Coronary artery (tissue), 2 donors: ENCODE measurements at places on chromosomes 4 and X.

GRCh38 chrX:47222751-47223350 is 4.4 kb downstream of the CDK16 start:
- DNase-seq: no peak

DNA sequence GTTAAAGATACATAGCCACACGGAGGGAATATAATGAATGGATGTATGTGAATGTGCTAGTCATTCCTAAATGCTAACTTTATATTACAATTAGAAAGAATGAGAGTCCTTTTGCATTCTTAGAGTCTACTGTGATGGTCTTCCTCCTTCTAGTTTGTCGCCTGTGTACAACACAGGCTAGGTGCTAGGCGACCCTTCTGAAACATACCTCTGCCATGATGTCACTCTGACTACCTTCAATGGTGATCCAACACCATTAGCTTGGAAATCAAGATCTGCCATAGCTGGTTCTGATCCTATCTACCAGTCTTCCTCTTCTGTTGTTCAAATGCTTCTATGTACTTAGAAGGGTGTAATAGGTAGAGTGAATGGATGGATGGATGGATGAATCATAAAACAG is 151.2 kb downstream of the MGST2 start:
- DNase-seq: no peak

GRCh38 chr4:2930135-2930757 is 33.0 kb downstream of the NOP14 start:
- DNase-seq: peak; percentile 67

GRCh38 chr4:36290641-36291040 is 9.2 kb downstream of the DTHD1 start:
- no peak for DNase-seq

- DNase-seq: no peak
These were observed 15.7 kb downstream of the LRRC66 start for GRCh38 chr4:52004414-52004813.

GRCh38 chr4:184364100-184364921 is 110.0 kb downstream of the IRF2 start:
- DNase-seq: no peak

DNA sequence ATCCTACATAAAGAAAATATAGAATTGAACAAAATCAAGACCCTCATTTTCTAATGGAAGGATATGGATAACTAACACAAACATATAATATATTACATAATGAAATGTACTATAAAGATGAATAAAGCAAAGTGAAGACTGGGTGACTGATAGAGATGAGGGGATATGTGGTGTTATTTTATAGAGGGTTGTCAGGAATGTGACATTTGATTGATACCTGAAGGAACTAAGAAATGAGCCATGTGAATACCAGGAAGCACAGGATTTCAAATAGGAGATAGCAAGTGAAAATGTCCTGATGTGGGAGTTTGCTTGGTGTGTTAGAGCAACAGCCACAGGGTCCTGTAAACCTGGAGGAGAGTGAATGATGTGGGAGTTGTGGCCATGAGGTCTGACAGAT is 40.1 kb upstream of the GNPDA2 start:
- DNase-seq: no peak

DNA sequence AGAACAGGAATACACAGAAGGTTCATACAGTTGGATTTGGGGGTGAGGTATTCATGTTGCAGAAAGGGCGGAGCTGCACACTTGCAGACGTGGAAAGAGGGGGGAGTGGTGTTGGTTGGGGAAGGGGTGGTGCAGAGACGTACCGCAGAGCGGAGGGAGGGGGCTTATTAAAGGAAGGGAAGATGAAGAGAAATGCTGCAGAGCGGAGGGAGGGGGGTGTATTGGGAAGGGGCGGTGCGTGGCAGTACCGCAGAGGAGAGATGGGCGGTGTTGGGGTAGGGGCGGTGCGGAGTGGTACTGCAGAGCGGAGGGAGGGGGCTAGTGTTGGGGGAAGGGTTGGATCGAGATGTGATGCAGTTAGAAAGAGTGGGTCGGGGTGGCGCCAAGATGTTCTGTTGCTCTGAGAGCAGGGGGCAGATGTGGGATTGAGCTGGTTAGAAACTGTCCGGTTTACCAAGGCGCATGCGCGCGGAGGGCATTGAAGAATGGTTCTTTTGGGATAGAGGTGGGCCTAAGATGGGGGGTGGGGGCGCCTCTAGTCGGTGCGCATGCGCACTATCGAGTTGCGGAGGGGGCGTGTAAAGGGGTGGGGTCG is 900 bp downstream of the TRO start:
- DNase-seq: no peak

GRCh38 chr4:156779042-156779441 is 192.6 kb downstream of the PDGFC start:
- DNase-seq: no peak

DNA sequence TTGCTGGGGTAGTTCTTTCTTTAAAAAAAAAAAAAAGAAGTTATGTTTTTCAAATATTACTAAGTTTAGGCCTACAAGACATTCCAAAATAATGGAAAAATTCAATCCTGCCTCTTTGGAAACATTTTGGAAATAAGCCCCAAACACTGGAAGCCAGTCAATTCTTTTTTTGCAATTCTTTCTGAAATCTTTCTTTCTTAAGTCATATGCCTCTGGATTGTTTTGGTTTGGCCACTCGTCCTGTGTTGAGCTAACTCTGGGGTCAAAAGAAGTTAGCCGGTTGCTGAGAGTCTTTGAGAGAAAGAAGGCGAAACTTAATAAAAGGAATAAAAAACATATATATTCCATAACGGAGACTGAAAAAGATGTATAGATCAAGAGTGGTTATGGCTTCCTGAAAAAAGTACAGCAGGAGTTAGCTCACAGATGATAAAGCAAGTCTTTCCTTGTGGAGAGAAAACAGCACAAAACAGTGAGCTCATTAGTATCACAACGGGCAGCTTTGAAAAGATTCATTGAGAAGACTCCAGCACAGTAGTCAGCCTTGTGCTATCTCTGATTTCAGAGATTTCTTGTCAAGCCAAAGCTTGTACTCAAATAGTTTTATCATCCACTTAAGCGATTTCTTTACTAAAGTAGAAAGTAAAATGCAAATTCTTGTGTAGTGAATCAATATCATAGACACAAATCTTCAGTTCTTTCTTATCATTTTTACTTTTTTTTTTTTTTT is 64.8 kb downstream of the PLS3 start:
- no peak for DNase-seq

- no peak for DNase-seq
These were observed 632 bp downstream of the PLP2 start for GRCh38 chrX:49172280-49172780.

DNA sequence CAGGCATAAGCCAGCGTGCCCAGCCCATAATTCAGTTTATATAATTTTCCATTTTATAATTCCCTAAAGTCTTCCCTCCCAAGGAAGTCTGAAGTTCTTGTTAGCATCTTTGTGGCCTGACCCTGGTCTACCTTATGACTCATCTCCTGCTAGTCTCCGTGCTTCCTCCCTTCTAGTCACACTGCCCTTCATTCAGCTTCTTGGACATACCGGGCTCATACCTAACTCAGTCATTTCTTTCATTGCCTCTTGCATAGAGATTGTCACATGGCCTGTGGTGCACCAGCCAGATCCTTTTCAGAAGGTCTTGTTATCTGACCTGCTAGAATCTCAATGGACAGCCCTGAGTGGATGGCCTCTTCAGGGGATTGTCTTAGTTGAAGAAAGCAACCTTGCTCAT is 22.8 kb upstream of the MAML3 start:
- DNase-seq: no peak

- DNase-seq: no peak
These were observed 1477.7 kb downstream of the RAPGEF2 start for GRCh38 chr4:160580581-160580980.

DNA sequence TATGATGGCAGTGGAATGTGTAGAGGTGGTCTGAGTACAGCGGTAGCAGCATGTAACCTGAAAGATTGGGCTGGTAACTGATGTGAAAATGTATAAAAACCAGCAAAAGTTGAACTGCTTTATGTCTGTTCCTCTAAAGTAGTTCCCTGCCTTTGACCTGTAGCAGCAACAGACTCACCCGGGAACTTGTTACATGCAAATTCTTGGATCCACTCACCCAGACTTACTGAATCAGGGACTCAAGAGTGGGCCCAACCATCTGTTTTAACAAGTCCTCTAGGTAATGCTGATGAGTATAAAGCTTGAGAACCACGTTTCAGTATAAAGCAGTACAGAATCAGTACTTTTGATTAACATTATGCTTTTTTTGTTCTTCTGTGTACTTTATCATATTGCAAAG is 84.7 kb downstream of the RAP1GDS1 start:
- no peak for DNase-seq

DNA sequence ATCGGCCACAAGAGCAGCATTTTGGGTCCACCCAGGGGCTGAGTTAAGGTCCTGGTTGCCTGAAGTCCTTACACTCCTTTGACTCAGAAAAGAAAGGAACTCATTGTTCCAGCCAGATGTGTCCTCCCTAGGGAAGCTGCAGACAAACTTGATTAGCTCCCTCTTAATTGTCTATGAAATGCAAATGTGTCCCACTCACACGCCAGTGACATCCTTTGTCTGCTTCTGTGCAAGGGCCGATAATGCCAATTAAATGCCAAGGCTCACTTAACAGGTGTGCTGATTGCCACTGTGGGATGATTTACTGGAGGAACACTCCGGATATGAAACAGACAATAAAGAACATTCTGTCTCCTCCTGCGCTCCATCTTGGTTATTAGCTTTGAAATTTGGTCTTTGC is 332.9 kb upstream of the CPEB2 start:
- no peak for DNase-seq

DNA sequence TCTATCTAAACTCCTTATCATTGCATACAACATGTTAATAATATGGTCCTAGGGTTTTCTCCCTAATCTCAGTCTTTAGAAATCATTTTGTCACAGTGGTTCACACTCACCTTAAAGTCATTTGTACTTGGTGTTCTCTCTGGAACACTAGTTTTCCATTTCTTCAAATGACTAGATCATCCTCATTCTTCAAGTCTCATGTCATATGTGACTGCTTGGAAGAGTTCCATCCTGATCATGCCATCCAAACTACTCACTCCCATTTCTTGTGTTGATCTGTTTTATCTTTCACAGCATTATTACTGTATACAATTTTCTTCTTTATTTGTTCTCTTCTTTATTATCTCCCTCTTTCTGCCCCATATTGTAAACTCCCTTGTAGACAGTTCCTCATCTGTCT is 66.5 kb downstream of the HTR2C start:
- no peak for DNase-seq

GRCh38 chrX:118493016-118493415 is 2.6 kb upstream of the DOCK11 start:
- no peak for DNase-seq

- DNase-seq: no peak
These were observed 40.5 kb upstream of the YTHDC1 start for GRCh38 chr4:68390205-68390935.

DNA sequence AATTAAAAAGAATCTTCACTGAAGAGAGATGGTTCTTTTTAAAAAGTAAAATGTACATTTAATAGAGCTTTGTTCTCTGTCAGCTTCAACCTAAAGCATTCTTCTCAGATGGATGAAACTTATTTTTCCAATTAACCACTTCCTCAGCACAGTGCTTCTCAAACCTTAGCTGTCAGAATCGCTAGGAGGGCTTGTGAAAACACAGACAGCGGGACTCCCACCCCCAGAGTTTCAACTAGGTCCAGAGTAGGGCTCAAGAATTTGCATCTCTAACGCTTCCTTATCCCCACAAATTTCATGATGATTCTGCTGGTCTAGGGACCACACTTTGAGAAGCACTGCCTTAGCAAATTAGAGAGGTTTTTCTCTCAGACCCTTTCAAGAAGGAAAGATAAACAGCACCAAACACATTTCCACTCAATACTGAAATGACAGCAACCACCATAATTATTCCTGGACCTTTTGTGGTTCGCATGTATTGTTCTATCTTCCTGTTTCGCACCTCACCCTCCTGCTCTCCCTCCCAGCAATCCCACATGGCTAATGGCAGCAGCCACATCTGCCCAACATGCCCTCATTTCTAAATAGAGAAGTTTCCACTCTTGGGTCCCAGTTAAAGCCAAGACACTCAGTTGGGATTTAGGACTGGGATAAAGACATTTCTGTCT is 73.2 kb downstream of the ZNF827 start:
- no peak for DNase-seq

DNA sequence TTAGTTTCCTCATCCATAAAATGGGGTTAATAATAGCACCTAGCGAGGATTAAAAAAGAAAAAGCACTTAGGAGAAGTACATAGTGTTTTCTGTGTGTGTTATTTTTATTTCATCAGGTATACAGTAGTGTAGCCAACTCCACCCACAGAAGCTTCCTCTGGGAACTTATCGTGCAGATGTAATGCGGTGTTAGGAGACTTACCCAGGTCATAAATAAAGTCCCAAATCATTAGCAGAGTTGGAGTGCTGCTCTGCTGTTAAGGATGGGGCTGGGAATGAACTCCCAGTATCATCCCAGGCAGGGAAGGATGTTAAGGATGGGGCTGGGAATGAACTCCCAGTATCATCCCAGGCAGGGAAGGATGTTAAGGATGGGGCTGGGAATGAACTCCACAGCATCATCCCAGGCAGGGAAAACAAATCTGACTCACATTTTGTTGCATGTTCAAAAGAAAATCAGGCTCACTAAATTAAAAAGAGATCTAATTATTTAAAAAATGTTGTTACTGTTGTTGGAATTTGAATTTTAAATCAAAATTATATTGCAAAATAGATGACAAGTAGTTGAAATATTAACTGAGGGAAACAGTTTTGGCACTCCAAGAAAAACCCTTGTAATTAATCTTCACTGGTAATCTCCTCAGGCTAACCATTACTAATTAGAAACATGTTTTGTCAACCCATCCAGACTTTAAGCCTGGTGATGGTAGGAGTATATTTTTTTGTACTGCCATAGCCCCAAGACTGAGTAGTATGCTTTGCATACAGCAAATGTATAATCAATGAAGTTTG is 10.2 kb upstream of the SFRP2 start:
- DNase-seq: no peak

DNA sequence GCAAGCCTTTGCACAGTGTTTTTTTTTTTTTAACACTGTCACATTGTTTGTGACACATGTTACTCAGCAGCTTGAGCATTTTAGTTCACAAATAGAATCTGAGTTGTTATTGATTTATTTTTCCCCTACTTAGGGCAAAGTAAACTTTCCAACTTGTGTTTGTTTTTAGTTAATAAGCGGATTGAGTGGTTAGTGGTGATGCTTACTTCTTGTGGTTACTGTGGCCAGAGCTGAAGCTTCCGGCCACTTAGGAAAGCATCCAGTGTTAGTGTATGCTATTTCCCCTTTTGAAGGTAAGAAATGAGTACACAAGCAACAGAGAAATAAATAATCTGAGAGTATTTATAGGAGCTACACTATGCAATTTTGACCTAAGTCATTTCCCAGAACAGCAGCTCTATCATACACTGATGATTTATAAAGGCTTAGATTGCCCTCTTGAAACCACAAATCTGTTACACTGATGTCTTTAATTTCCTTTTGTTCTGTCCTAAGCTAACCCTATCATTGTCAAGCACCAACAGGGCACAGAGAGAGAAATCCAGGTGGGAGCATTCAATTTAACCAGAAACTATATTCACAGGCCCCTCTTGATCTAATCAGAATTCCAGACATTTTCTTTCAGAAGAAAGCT is 2464.6 kb downstream of the PCDH7 start:
- DNase-seq: no peak
